T-helper 17 cell (primary cell): ENCODE measurements at places on chromosomes 6 and 20.
A peak's percentile ranks its signal among the peaks of the same experiment; 100 is the strongest.

DNA sequence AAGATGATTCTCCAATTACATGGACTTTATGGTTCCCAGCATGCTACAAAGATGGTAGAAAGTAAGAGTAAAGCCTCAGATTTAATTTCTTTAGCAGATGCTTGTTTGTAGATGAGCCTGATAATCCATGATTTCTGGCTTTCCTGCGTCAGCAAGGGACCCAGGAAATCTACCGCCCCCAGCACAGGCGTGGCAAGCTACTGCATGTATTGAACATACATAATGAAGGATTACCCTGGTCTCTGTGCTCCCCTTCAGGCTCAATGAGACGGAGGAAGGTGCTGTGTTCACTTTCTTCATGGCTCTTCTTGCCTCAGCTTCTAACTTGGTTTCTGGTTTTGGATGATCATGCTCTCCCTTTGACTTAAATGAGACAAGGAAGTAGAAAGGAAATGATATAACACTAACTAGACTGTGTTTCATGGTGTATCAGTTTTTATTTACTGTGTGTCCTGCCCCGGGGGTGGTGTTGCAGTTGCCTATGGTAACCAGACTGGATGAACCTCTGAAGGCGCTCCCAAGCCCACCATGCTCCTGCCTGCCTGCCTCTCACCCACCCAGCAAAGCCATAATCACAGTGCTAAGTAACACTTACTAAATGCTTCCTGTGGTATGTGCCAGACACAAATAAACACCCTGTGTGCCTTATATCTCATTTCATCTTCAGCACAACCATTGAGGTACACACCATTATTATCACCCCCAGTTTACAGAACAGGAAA is 17.9 kb downstream of the GCM1 start:
- no peak overlapping the region for H3K4me3 ChIP-seq
- H3K36me3 ChIP-seq: no peaks in the 10 kb centered on the region
- no peak for DNase-seq
- no peaks in the 10 kb centered on the region for H3K4me1 ChIP-seq
- H3K27me3 ChIP-seq: peaks cover 52% of the 10 kb centered on the region
- no peak overlapping the region for H3K27ac ChIP-seq

- no peak overlapping the region for H3K4me3 ChIP-seq
- peaks cover 9% of the 10 kb centered on the region for H3K36me3 ChIP-seq
- H3K27me3 ChIP-seq: no peaks in the 10 kb centered on the region
- no peak for DNase-seq
Observed at GRCh38 chr6:3138341-3138740, 19.0 kb downstream of the TUBB2A start.

GRCh38 chr20:63738687-63739129 is 868 bp upstream of the SLC2A4RG start:
- H3K4me3 ChIP-seq: peak overlapping the region; percentile 92
- H3K27ac ChIP-seq: peak overlapping the region; percentile 39
- no peak for DNase-seq
- peaks cover 16% of the 10 kb centered on the region for H3K4me1 ChIP-seq

- peak; percentile 52 for DNase-seq
- H3K27ac ChIP-seq: peak within 1 kb of the TSS; percentile 81
- H3K27me3 ChIP-seq: peaks cover 33% of the 10 kb centered on the region
- peak within 1 kb of the TSS; percentile 94 for H3K4me3 ChIP-seq
Observed at GRCh38 chr20:46117704-46118467, at the start of gene CD40. Gene CD40 (plus strand): TSS chr20:46118314. CDS start chr20:46118344, 30 bp downstream.

- H3K36me3 ChIP-seq: no peaks in the 10 kb centered on the region
- DNase-seq: no peak
- no peak overlapping the region for H3K4me3 ChIP-seq
- H3K4me1 ChIP-seq: peaks cover 7% of the 10 kb centered on the region
- peaks cover 48% of the 10 kb centered on the region for H3K27me3 ChIP-seq
- H3K27ac ChIP-seq: no peak overlapping the region
Observed at GRCh38 chr6:6712449-6713403, 124.2 kb downstream of the LY86 start.

GRCh38 chr6:63730311-63730710 is 94.7 kb downstream of the PHF3 start:
- H3K36me3 ChIP-seq: peaks cover 2% of the 10 kb centered on the region
- no peak overlapping the region for H3K27ac ChIP-seq
- DNase-seq: no peak
- no peaks in the 10 kb centered on the region for H3K27me3 ChIP-seq

GRCh38 chr6:143478479-143479062 is 28.0 kb downstream of the PEX3 start:
- peaks cover 16% of the 10 kb centered on the region for H3K36me3 ChIP-seq
- no peak for DNase-seq
- peaks cover 5% of the 10 kb centered on the region for H3K4me1 ChIP-seq
- H3K27me3 ChIP-seq: no peaks in the 10 kb centered on the region
- no peak overlapping the region for H3K4me3 ChIP-seq
- H3K27ac ChIP-seq: no peak overlapping the region

DNA sequence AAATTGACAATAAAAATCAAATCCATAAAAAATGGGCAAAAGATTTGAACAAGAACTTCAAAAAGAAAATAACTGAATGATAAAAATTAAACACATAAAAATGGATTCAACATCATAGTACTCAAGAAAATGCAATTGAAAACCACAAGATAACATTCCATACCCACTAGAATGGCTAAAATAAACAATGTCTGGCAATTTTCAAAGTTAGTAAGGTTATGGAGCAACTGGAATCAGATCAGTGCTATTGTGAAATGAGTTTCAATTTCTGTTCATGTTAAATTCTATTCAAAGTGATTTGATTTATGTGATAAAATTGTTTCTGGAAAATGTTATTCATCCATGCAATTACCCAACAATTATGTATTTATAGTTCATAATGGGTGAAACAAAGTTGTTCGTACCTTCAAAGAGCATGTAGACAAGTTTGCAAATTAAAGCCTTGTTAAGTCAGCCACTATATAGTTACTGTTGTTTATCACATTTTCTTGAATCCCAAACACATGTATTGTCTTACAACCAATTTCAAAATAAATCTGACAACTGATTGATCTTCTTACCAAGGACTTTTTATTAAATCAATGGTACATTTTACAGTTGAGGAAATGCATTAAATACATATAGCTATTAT is 151.5 kb upstream of the CENPW start:
- no peak for DNase-seq
- H3K27me3 ChIP-seq: no peaks in the 10 kb centered on the region
- H3K27ac ChIP-seq: no peak overlapping the region
- no peaks in the 10 kb centered on the region for H3K4me1 ChIP-seq

DNA sequence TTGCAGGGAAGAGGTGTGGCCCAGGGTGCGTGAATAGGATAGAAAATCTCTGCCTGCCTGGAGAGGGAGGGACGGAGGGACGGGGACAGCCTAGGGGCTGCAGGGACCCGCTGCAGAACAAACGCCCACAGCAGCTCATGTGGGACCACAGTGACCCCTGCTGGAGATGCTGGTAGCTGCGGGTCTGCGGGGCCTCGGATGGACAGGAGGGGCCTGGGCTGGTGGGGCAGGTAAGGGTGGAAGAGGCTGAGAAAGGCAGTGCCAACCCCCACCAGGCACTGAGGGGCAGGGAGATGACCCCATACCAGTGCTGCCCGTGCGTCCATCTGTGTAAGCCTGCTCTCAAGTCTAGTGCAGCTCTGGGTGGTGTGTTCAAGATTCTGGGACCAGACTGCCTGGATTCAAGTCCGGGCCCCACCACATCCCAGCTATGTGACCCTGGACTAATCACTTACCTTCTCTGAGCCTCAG is 39.4 kb downstream of the KIAA1755 start:
- H3K27ac ChIP-seq: no peak overlapping the region
- peaks cover 27% of the 10 kb centered on the region for H3K27me3 ChIP-seq
- DNase-seq: peak; percentile 40
- H3K4me3 ChIP-seq: no peak overlapping the region
- H3K4me1 ChIP-seq: peaks cover 10% of the 10 kb centered on the region

- DNase-seq: no peak
- no peaks in the 10 kb centered on the region for H3K4me1 ChIP-seq
- H3K36me3 ChIP-seq: peaks cover 2% of the 10 kb centered on the region
- no peak overlapping the region for H3K27ac ChIP-seq
- H3K4me3 ChIP-seq: no peak overlapping the region
Observed at GRCh38 chr6:151488226-151488625, 5.6 kb upstream of the CCDC170 start.

DNA sequence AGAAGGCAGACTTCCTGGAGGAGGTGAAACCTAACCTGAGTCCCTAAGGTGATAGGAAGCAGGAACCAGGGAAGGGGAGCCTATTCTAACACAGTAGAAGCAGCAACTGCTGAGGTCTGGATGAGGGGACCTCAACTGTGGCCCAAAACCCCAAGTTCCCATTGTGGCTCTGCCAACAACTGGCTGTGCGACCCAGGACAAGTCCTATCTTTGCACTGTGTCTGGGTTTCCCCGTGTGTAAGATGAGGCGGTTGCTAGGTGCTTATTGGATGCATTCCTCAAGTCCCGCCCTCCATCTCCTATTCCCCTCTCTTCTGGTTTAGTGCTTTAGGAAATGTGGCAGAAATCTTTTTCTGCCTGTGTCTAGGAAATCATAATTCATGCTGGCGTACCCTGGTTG is 52.2 kb upstream of the TTPAL start:
- no peak overlapping the region for H3K4me3 ChIP-seq
- H3K36me3 ChIP-seq: peaks cover 4% of the 10 kb centered on the region
- no peaks in the 10 kb centered on the region for H3K4me1 ChIP-seq

GRCh38 chr6:586553-586952 is 70.3 kb downstream of the HUS1B start:
- H3K27ac ChIP-seq: no peak overlapping the region
- H3K4me1 ChIP-seq: peaks cover 18% of the 10 kb centered on the region
- peaks cover 16% of the 10 kb centered on the region for H3K36me3 ChIP-seq
- no peak overlapping the region for H3K4me3 ChIP-seq
- H3K27me3 ChIP-seq: no peaks in the 10 kb centered on the region
